ENCODE measurements at places on chromosomes 12 and 14. TPM values are rescaled to one million over a fixed set of nuclear protein-coding genes. Genes with fewer than 3 reads are reported as not detected.

The LRP10 gene
- total RNA-seq: 48.4 TPM

The SERPINA9 gene
- not detected for total RNA-seq

The BHLHE41 gene
- 8.1 TPM for total RNA-seq

The HOTAIR gene
- total RNA-seq: 1.6 TPM

The ANG gene
- 9.2 TPM for total RNA-seq

The GPRC5D gene
- not detected for total RNA-seq

The APOF gene
- not detected for total RNA-seq

The NRIP2 gene
- not detected for total RNA-seq

- DNase-seq: no peak
Observed at GRCh38 chr12:20474443-20474842, 106.1 kb downstream of the PDE3A start.

- DNase-seq: no peak
Observed at GRCh38 chr14:65072256-65072655, 30.1 kb downstream of the MAX start.

- DNase-seq: no peak
Observed at GRCh38 chr14:76499399-76499798, 123.5 kb downstream of the ESRRB start.

DNA sequence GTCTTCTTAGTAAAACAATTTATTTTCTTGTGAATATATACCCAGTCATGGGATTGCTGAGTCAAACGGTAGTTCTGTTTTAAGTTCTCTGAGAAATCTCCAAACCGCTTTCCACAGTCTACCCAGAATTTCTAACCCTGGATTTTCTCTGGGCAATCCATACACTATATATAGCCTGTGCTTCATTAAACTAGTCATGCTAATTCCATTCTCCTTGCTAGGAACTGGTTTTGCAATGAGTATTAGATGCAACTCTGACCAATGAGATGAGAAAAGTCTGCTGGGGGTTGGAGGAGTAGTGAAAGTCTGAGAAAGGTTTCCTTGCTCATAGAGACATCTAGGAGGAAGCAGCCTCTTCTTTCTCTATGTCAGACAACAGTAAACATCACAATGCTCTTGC is 196.1 kb upstream of the CDKN3 start:
- no peak for DNase-seq

GRCh38 chr12:132888852-132889251 is 1.4 kb upstream of the CHFR start:
- DNase-seq: no peak

GRCh38 chr12:96981911-96982310 is 74.9 kb downstream of the NEDD1 start:
- no peak for DNase-seq

DNA sequence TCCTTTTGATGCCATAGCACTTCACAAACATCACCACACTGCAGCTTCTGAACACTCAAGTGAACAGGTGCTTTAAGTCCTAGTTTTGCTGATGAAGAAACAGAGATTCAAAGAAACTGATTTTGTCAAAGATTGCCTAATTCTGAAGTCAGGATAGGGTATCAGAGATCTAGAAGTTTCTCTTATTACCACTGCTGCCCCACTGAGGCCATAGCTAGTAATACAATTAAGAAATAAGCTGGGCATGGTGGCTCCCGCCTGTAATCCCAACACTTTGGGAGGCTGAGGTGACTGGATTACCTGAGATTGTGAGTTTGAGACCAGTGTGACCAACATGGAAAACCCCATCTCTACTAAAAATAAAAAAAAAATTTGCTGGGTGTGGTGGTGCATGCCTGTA is 458.3 kb upstream of the SEL1L start:
- DNase-seq: no peak

DNA sequence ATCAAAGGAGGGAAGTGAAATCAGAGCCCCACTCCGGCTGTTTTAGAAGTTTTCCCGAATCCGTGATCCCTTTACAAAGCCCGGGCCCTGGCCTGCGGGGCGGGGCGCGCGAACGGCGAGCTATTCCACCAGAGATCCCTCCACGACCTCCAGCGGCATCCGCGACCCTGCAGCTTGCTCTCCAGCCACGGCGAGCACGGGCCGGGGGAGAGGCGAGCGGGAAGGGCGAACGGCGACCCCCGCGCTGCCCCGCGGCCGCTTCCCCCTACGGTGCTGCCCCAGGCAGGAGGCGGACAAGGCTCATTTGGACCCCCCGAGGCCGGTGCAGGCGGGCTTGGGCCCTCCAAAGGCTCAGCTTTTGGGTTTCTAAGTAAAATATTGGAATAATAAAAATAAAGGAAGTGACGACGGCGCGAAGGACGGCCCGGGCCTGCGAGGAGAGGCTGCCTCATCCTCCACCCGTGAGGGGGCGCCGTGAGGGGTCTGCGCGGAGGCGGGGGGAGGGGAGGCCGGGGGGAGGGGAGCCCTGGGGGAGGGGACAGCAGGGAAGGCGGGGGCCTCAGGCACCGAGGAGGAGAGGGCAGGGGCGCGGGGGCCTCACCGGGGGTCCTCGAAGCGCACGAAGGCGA is 613 bp downstream of the SRSF9 start:
- DNase-seq: no peak

DNA sequence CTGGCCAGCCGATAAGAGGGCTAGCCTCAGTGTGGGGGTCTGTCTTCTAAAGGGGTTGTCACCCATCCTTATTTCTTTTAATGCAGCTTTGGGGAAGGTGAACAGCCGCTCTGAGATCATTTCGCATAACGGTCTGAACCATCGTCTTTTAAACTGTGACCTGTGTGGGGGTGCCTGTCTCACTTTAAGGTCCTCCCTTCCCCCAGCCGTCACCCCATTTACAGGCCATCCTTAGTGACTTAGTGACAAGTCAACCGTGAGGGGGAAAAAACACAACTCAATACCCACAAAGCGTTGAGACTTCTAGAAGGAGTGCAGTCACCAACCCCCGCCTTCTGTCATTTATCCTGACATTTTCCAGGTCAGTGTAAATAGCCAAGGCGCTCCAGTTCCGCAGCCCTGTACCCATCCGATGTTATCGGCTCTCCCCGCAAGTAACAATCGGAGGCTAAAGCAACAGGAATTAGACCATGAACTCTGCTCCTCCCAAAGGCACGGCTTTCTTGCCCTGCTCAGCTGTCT is 505 bp upstream of the DENND5B start:
- DNase-seq: no peak

DNA sequence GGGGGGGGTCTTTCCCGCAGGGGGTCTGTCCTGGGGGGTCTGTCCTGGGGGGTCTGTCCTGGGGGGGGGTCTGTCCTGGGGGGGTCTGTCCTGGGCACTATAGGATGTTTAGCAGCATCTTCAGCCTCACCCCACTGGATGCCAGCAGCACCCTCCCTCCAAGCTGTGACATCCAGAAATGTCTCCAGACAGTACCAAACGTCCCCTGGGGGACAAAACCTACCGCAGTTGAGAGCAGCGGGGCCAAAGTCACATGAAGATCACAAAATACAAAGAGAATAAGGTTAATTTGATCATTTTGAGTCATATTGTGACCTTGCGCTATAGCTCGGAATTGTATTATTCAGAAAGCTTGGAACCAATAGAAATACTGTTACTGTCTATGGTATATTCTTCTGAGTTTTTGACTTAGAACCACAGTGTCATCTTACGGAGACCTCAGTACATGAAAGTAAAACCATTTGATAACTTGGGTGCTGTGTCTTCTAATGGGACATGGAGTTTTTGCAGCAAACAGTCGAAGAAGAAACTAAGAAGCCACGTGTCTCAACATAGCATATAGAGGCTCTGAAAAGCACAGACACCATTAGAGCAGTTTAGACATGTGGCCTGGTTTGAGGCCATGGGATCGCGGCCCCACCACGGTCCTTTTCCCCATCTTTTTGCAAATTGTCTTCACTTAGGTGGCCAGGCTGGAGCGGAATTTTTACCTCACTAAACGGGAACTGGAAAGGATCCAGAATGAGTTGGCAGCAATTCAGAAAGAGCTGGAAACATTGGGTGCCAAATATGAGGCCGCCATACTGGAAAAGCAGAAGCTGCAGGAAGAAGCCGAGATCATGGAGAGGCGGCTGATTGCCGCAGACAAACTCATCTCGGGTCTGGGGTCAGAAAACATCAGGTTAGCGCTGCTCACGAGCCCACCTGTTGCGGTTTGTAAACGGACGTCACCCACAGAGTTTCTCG is 59.9 kb downstream of the CCDC92 start:
- DNase-seq: no peak

DNA sequence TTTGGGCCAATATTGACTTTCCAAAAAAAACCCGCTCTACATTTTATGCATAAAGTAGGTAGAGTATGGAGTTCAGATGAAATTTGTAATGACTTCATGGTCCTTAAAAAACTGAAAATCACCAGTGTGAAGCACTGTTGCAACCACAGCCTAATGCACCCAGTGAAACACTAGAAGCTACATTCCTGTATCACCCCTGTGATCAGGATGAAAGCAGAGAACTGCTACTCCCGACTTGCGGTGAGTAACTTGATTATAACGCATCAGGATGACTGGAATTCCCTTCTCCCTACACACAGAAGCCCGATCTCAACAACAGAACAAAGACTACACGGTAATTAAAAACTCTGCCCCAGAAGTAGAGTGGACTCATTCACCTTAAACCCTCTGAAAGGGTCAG is 33.8 kb downstream of the SPTB start:
- peak; percentile 17 for DNase-seq

GRCh38 chr12:96587691-96588090 is 98.3 kb downstream of the CFAP54 start:
- no peak for DNase-seq

GRCh38 chr12:53659011-53659551 is 16.8 kb downstream of the ATP5MC2 start:
- DNase-seq: peak; percentile 93

DNA sequence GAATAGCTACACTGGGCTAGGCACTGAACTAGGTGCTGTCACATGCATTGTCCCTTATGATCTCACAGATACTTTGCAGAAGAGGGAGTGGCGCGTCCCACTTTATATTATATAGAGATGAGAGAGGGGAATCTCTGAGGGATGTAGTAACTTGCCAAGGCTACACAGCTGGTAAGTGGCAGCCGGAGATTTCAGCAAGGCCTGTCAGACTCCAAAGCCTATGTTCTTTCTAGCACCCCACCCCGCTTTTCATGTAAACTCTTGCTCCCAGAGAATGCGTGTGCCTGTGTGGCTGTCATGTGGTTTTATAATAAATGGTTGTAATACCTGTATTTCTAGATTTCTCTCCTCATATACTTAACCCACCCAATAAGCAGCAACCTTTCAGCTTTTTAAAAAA is 39.1 kb downstream of the WDR20 start:
- no peak for DNase-seq

GRCh38 chr12:3453990-3454680 is 36.9 kb upstream of the PRMT8 start:
- DNase-seq: peak; percentile 75

- no peak for DNase-seq
Observed at GRCh38 chr12:29198901-29199300, 49.8 kb downstream of the FAR2 start.

GRCh38 chr14:105411985-105412770 is 7.4 kb upstream of the MTA1 start:
- DNase-seq: no peak

DNA sequence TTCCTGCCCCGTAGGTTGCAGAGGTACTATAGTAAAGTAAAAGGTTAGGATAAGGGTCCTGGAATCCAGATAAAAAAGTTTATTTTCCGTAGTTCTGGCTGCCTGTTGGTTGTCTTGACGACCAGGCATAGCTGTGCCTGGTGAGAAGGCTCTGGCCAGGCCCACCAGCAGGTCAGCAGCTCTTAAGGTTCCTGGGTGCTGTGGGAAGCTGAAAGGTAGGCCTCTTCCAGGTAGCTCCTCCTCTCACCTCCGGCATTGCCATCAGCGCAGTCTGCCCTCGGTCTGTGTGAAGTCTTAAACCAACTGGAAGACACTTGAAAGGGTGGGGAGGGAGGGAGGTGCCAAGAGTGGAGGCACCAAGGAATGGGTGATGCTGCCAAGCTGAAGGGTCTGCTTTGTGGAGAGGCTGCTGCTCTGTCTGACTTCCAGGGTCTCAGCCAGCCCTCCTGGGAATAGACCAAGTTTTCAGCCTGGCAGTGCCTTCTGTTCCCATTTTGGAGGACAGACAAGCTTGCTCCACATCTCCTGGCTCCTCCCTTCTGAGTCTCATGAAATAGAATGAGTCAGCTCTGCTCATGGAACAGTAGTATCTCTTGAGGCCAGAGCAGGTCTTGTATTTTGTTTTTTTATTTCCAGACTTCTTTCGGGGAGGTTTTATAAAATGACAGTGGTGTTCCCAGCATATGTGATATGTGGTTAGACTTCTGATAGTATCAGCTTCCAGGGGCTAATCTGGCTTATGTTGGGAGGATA is 5.2 kb upstream of the ACADS start:
- DNase-seq: no peak

DNA sequence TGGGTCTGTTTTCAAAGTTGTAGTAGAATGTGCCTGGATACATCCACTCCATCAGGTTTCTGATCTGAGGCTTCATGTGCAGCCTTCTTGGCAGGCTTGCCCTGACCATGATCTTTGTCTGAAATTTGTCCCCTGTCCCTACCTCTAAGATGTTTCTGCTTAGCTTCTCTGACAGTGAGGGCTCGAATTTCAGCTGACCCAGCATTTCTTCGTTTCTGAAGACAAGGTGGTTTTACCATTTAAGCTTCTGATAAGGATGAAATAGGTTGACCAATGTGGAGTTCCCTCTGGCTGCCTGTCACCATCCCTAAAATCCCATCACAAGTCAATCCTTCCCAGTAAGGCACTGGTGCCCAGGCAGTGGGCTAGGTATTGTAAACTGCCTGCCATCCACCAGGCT is 57.0 kb downstream of the CMKLR1 start:
- DNase-seq: no peak

DNA sequence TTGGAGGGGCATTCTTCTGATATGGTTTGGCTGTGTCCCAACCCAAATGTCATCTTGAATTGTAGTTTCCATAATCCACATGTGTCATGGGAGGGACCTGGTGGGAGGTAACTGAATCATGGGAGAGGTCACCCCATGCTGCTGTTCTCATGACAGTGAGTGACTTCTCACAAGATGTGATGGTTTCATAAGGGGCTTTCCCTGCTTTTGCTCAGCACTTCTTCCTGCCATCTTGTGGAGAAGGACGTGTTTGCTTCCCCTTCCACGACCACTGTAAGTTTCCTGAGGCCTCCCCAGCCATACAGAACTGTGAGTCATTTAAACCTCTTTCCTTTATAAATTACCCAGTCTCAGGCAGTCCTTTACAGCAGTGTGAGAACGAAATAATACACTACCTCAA is 382.4 kb downstream of the VRK1 start:
- no peak for DNase-seq

All from H4 (cell line).